ENCODE measurements at places on chromosomes 5 and 9. TPM values are rescaled to one million over a fixed set of nuclear protein-coding genes. Genes with fewer than 3 reads are reported as not detected.

DNA sequence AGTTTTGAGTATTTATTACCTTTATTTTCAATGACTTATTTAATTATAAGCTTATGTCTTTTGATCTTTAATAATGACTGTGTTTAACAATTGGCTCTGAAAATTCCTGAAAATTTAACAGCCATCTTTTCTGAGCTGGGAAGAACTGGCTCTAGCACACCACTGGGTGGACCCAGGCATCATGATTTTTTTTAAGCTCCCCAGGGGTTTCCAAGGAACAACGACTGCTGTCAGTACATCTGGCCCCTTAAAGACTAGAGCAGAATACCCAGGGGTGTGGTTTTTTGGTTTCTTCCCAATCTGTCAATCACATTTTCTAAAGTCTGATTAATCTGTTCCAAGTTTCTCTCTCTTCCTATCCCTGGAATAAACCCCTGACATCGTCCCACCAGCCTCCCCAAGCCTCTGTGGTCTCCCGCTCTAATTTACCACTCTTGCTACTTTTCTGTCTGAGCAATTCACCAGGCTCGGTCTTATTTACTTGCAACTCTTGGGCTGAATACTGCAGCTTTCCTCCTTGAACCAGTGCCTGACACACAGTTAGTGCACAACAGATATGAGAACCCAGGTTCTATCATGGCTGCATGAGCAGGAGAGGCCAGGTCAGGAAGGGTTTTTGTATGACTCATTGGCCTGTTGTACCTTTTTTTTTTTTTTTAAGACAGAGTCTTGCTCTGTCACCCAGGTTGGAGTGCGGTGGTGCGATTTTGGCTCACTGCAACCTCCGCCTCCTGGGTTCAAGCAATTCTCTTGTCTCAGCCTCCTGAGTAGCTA is 321.9 kb downstream of the ZSWIM6 start:
- DNase-seq, result no peak

- DNase-seq, result no peak
Observed at GRCh38 chr9:5552301-5552700, 42.0 kb downstream of the PDCD1LG2 start.

DNA sequence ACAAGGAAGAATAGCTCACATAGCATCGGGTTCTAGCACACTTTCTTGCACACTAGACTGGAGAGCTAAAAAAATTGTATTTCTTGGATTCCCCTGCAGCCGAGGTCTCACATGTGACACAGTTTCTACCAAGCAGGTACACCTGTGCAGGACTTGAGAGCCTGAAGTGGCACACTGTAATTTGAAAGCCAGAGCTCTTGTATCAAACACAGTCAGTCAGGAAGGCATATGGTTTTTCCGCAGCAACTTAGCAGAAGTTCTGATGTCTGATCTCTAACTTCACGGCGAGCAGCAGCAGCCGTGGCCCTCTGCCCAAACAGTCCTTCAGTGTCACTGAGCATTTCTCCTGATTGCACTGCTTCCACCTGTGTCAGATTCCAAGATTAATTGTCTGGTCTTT is 25.5 kb downstream of the TMEM245 start:
- DNase-seq, result no peak

Gene SLC25A2
- 0.32 TPM for total RNA-seq

Data from pulmonary artery endothelial cell (primary cell).